NCI-H1105 (cell line): ENCODE measurements at places on chromosomes 3 and 15.

- DNase-seq, result peak; percentile 42
These were observed 56.6 kb upstream of the ZPLD1 start for GRCh38 chr3:102378216-102378615.

DNA sequence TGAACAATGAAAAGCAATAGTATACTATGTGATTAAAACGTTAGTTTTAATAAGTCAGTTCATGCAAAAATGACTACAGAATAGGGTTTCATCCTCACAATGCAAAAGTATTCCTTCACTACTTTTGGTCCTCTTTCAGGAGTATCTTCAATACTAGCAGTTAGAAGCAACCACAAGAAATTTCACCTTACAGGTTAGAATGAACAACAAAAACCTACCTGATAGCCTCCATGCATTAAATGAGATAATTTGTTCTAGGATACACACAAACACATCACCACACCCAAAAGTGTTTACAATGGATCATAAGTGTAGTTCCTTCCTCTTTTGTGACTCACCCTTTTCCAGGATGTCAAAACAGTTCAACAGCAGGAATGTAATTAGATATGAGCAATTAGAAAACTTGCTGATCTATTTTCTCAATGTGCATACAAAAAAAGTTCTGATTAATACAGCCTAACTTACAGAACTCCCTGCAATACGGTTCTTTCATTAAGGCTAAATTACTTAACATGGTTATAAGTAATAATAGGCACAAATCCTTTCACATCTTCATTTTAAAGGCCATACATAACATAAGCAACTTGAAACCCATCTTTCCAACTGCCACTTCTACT, 21.6 kb downstream of the UACA start:
- no peak for DNase-seq

- no peak for DNase-seq
These were observed 581.2 kb downstream of the PYDC2 start for GRCh38 chr3:192042116-192042515.

- DNase-seq, result no peak
These were observed 34.1 kb downstream of the SPATA12 start for GRCh38 chr3:57094575-57094974.

DNA sequence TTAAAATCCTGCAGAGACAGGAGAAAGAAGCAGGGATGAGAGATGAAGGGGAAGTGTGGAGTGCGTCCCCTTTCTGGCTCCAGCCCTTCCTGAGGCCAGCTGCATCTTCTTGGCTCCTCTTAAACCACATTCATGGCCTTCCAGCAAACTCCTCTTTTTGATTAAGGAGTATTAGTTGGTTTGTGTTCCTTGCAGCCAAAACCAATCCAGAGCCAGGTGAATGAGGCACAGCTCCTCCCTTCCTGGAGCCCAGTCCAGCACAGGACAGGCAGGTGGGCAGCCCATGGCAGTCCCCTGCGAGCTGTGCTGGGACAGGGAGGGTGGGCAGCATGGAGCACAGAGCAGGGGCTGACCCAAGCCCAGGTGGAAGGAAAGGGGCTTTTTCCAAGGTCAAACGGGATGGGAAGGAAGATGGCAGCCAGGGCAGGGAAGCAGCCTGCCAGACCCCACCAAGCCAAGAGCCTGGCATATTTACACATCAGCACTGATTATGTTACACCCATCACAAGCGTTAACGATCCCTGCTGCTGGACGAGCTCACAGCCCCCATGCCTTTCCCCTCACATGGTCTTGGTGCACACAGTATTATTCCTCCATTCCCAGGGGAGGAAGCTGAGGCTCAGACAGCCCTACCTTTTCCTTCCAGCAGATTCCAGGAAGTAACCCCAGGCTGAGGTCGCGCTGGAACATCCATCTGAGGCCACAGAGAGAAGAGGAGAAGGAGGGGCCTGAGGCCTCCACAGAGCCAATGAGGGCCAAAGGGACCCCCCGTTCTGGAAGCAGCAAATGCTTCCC, 175.6 kb downstream of the SMAD6 start:
- DNase-seq, result no peak

DNA sequence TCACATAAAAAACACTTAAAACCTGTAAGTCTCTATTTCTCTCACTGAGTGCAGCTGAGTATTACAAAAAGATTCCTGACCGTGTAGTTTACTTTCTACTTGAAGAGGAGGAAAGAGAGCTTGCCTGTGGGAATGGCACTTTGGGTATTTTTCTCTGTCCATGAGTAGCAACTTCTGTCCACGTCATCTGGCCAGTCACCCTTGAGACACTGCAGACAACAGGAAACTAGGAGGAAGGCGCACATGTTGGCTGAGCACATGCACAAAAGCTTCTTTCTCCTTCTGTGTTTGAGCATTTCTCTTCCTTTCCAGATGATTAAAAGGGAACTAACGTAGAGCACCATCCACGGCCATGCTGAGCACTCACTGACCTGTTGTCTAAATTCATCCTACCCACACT, 19.7 kb downstream of the STARD5 start:
- no peak for DNase-seq

DNA sequence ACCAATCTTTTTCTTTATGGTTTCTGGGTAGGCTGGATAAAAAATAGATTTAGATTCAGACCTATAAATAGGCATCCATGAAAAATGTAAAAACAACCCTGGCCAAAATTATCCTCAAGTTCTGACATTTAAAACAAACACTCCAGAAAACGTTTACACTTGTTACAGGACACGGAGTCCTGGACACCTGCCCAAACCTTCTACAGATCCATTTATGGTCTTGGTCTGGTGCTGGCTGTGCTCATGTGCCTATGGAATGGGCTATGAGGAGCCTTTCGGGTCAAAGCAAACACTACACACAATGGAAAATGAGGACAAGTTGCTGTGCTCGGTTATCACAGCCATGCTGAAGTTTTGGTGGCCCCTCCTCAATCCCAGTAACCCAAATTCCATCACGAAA, 108.1 kb downstream of the PDZRN3 start:
- no peak for DNase-seq

DNA sequence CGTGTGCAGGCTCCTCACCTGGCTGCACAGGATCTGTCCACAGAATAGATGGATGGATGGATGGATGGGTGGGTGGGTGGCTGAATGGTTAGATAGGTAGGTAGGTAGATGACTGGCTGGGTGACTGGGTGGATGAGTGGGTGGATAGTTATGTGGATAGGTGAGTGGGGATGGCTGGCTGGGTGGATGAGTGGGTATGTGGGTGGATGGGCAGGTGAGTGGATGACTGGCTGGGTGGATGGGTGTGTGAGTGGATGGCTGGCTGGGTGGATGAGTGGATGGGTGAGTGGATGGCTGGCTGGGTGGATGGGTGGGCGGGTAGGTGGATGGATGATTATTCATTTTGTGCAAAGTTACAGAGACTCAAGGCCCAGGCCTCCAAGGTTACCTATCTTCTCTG, 172.9 kb upstream of the CTDSPL start:
- no peak for DNase-seq

- no peak for DNase-seq
These were observed 2.3 kb downstream of the OCA2 start for GRCh38 chr15:28096670-28097431.

DNA sequence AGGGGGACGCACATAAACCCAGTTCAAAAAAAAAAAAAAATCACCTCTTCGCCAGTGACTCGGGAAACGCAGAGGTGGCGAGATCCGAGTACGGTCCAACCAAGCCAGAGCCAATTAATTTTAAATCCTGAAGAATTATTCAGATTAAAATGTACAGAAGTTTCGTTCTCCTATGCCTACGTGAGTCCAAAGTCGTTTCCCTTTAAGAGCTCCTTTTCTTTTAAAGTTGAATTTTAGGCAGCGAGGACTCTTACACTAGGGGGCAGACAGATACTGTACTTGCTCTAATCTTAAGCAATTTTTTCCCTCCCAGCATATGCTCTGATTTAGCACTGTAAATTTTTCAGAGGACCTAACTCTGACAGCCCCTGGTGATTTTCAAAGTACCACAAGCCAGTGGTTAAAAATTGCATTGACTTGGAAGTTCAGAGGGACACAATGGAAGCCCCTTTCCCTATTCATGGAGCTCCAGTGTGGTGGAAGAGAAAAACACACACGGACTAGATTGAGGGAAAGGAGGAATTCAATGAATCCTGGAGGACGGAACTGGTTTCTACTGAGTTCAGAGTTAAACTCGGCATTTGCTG, 3.3 kb upstream of the NR2F2 start:
- peak; percentile 38 for DNase-seq

GRCh38 chr15:95840004-95840403, 490.5 kb upstream of the NR2F2 start:
- no peak for DNase-seq

- DNase-seq, result no peak
These were observed 24.5 kb upstream of the HDAC11 start for GRCh38 chr3:13455644-13456043.

GRCh38 chr15:67358812-67359211, 104.2 kb downstream of the IQCH start:
- no peak for DNase-seq

DNA sequence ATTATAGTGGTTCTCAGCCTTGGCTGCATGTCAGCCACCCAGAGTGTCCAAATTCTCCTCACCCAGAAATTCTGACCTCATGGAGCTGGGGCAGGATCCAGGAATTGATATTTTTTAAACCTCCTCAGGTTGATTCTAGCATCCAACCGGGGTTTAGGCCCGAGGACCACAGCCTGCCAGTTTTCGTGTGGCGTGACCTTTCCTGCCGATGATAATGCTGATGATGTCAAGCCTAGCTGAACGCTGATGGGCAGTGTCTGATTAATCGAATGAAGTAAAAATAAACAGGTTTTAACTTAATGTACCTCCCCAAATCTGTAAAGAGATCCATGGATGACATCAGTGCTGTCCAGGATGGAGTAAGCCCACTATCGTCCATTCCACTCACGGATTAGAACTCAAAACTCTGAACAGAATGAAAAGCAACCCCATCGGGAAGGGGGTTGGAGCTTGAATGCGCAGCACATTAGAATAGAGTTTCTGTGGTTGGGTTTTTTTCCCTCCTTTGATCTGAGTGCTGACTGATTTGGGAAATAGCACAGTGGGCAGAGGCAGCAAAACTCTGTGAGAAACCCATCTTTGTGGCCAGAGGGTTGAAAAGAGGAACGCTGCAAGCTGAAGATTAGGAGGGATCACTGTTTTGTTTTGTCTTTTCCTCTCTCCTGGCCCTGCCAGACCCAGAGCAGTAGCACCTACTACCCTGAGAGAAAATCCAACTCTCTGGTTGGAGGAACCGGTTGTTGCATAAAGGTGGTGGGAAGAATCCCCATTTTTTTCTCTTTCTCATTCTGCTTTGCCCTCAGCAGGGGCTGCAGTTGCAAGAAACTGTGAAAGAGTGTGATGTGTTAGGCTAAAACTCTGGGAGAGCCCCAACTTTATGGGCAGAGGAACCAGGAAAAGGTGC, 153.9 kb downstream of the APBA2 start:
- no peak for DNase-seq

DNA sequence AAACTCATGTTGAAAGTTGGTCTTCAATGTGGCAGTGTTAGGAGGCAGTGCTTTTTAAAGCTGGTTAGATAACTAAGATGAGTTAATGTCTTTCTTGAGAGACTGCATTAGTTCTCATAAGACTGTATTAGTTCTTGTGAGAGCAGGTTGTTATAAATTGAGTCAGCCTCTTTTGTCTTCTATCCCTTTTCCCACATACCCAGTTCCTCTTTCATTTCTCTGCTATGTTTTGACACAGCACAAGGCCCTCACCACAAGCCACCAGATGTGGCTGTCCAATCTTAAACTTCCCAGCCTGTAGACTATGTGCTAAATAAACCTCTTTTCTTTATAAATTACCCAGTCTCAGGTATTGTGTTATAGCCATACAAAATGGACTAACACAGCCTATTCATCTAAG, 94.6 kb upstream of the SNTN start:
- DNase-seq, result no peak

GRCh38 chr3:4693620-4694019, 200.5 kb downstream of the ITPR1 start:
- DNase-seq, result no peak

- DNase-seq, result no peak
These were observed 4.7 kb downstream of the EHD4 start for GRCh38 chr15:41967506-41968206.

GRCh38 chr15:72272997-72273352, 621 bp upstream of the PARP6 start:
- DNase-seq, result no peak

DNA sequence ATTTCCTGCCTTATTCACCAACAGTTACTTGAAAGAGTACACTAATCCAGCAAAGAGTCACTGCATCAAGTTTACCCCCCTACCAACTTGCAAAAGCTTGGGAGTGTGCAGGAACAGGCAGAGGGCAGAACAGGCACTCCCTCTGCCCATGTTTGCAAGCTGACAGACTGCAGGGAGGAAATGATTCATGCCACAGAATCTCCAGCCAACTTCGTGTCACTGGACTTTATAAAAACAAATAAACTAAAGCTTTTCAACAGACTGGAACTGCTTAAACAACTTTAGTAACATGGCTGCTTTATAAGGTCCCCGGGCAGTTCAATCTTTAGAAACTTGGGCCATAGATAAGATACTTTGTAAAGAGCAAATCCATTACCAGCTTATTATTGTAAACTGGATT, 129.5 kb downstream of the THRB start:
- no peak for DNase-seq

DNA sequence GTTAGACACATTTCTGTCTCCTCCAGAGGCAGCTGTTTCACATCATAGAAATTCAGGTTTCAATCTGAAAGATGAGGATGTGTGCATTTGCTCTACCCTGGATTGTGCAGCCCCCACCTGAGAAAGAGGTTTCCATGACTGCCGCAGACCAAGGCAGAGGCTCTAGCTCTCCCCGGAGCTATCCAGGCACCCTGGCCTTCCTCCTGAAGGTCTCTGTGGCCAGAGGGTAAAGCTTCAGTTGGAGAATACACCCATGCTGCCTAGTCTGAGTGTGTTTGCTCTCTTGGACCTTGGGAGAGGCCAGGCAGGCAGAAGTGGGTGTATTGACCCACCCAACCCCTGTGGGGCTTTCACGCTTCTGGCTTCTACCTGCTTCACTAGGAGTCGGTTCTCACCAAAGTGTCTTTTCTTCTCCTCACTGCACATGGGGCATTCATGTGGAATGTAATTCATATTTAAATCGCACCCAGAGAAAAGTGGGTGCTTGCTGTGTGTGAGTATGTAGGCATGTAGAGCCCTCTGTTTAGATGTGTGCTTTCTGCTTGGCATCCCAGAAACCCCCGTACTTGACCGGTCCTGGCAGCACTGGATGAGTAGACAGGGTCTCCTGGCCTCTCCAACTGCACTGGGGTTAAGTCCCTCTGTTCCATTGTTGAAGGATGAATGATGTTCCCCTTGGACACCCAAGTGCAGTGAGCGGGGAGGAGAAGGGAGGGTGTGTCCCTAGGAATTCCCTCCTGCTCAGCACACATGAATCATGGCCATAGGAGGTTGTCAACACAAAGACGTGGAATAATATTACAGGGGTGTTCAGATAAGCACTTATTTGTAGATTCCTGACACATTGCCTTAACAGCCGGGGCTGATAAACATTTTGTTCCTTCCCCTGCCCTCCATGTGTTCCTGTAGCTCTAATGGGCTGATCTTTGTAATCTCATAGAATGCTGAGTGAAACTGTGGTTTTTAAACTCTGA, 20.3 kb upstream of the RAB6B start:
- DNase-seq, result no peak

GRCh38 chr15:94509259-94509658, 277.9 kb downstream of the MCTP2 start:
- DNase-seq, result no peak
